ENCODE measurements at places on chromosomes 12 and 14.

GRCh38 chr12:67632005-67632404, 16.5 kb upstream of the DYRK2 start:
- no peak for DNase-seq

DNA sequence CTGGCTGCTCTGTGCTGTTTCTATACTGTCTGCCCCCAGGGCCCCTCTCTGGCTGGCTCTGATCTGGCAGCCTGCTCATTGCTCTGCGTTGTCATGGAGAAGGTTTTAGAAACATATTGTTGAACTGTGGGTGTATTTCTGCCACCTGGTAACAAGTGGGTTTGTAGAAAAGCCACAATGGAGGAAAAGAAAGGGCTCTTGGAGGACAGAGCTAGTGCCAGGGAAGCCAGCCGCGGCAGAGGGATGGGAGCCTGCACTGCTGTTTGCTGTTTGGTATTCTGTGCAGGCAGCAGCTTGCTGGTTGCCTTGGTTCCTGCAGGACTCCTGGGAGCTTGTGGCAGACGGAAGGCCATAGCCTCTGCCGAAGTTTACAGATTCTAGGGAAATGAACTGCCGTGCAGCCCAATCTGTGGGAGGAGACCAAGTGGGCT, 15.1 kb downstream of the CCDC177 start:
- DNase-seq: no peak

- no peak for DNase-seq
These were observed 269.7 kb downstream of the RAD51B start for GRCh38 chr14:68089146-68089731.

- no peak for DNase-seq
These were observed 98.1 kb upstream of the MAX start for GRCh38 chr14:65200454-65200853.
